ENCODE measurements at places on chromosomes 4 and X. TPM values are rescaled to one million over a fixed set of nuclear protein-coding genes. Genes with fewer than 3 reads are reported as not detected.

GRCh38 chrX:45233531-45233930, 32.9 kb upstream of the DIPK2B start:
- DNase-seq, result no peak
- H3K36me3 ChIP-seq, result no peaks in the 10 kb centered on the region
- H3K27me3 ChIP-seq, result peaks cover 18% of the 10 kb centered on the region
- no peak overlapping the region for H3K4me3 ChIP-seq

GRCh38 chrX:11960031-11960430, 178.2 kb upstream of the FRMPD4 start:
- DNase-seq, result no peak
- no peaks in the 10 kb centered on the region for H3K4me1 ChIP-seq
- H3K27ac ChIP-seq, result no peak overlapping the region
- H3K4me3 ChIP-seq, result no peak overlapping the region

The FAAH2 gene
- 2.2 TPM for total RNA-seq

The TAF7L gene
- not detected for total RNA-seq

The BBS12 gene
- 2.8 TPM for total RNA-seq

DNA sequence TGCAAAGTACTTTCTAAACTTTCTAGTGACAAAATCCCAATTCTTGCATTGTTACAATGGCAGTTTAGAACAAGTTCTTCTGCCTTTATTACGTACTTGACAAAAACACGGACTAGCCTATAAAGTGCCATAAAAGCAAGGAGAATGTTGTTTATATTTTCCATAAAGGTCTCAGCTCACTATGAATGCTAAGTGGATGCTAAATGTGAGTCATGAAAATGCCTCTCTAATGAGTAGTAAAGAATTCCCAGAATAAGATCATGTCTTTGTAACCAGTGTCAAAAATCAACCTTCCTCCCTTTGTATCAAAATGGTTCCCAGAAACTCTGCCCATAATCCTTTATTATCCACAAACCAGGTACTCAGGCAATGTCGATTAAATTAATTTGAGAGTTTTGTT, 539.8 kb upstream of the SLIT2 start:
- no peaks in the 10 kb centered on the region for H3K36me3 ChIP-seq
- H3K27ac ChIP-seq, result no peak overlapping the region
- DNase-seq, result no peak
- H3K4me3 ChIP-seq, result no peak overlapping the region
- no peaks in the 10 kb centered on the region for H3K27me3 ChIP-seq
- no peaks in the 10 kb centered on the region for H3K4me1 ChIP-seq

DNA sequence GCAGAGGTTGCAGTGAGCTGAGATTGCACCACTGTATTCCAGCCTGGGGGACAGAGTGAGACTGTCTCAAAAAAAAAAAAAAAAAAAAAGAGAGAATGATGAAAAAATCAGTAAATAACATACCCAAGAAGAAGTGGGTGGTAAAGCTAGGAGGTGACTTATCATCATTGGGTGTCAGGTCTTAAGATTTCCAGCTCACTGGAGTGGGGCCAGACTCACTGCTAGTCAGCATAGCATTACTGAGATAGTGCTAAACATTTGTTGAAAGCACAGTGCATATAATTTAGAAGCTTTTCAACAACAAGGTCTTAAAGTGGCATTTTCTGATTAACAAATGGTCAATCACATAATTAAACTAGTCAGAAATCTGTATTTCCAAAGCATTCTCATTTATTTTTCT, 221.8 kb upstream of the GYPA start:
- no peak overlapping the region for H3K4me3 ChIP-seq
- H3K27ac ChIP-seq, result no peak overlapping the region
- no peak for DNase-seq
- no peaks in the 10 kb centered on the region for H3K27me3 ChIP-seq
- no peaks in the 10 kb centered on the region for H3K4me1 ChIP-seq

DNA sequence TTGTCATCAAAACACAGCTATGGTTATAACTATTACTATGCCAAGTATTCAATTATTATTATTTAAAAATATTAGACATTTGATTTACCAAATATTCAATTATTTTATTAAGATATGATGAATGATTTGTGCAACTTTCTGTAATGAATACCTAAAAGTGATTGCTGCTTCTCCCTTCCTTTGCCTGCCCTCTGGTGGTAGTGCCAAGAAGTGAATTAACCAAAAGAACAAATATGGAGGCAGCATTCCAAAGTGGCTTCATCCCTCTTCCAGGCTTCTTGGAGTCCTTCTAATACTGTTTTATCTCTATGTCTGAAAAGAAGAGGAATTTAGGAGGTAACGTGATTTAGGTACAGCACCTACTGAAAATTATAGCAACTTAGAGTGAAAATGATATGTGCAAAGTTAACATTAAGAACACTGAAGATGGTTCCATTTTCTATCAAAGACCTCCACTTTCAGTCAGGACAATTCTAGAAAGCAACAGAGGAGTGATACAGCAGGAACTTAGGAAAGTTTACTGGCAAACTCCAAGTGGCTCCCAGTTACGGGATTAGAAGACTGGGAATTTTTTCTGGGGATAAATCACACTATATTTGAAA, 43.0 kb downstream of the ENPEP start:
- H3K27me3 ChIP-seq, result no peaks in the 10 kb centered on the region
- H3K36me3 ChIP-seq, result no peaks in the 10 kb centered on the region
- no peak overlapping the region for H3K4me3 ChIP-seq

The PLXNB3 gene
- total RNA-seq, result 53.5 TPM

The ITIH6 gene
- not detected for total RNA-seq

The MAGEA10 gene
- total RNA-seq, result not detected

GRCh38 chr4:106034220-106034619, 138.9 kb downstream of the NPNT start:
- H3K27me3 ChIP-seq, result no peaks in the 10 kb centered on the region
- H3K4me3 ChIP-seq, result no peak overlapping the region
- no peaks in the 10 kb centered on the region for H3K36me3 ChIP-seq
- no peak overlapping the region for H3K27ac ChIP-seq

- H3K4me1 ChIP-seq, result no peaks in the 10 kb centered on the region
- H3K27me3 ChIP-seq, result no peaks in the 10 kb centered on the region
- DNase-seq, result no peak
- no peak overlapping the region for H3K27ac ChIP-seq
- H3K4me3 ChIP-seq, result no peak overlapping the region
Measured at GRCh38 chr4:111871802-111872201, 273.5 kb upstream of the FAM241A start.

DNA sequence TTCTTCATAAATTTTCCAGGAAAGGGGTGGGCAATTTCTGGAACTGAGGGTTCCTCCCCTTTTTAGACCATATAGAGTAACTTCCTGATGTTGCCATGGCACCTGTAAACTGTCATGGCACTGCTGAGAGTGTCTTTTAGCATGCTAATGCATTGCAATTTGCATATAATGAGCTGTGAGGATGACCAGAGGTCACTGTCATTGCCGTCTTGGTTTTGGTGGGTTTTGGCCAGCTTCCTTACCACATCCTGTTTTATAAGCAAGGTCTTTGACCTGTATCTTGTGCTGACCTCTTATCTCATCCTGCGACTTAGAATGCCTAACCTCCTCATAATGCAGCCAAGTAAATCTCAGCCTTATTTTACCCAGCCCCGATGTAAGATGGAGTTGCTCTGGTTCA, 577.8 kb downstream of the NLGN4X start:
- H3K27ac ChIP-seq, result no peak overlapping the region
- no peak overlapping the region for H3K4me3 ChIP-seq
- no peaks in the 10 kb centered on the region for H3K4me1 ChIP-seq
- no peak for DNase-seq
- H3K27me3 ChIP-seq, result no peaks in the 10 kb centered on the region

The GLRA3 gene
- total RNA-seq, result 0.15 TPM

DNA sequence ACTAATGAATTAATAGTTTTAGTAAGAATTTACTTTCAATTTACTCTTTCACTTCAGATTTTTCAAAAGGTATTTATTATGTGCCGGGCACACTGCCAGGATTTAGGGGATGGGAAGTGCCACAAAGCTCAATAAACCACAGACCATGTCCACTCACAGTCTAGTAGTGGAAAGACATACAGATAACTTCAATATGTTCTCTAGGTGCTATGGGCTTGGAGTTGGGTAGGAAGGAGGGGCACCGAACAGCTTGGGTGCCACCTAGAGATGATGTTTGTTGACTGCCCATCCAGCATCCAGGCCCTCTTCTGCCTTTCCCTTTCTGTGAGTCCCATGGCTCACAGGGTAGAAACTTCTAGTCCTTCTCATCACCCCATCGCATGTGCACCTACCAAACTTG, 17.8 kb downstream of the MFAP3L start:
- no peaks in the 10 kb centered on the region for H3K36me3 ChIP-seq
- no peak overlapping the region for H3K27ac ChIP-seq
- DNase-seq, result no peak
- no peaks in the 10 kb centered on the region for H3K4me1 ChIP-seq
- H3K4me3 ChIP-seq, result no peak overlapping the region

The TCEAL6 gene
- total RNA-seq, result not detected

DNA sequence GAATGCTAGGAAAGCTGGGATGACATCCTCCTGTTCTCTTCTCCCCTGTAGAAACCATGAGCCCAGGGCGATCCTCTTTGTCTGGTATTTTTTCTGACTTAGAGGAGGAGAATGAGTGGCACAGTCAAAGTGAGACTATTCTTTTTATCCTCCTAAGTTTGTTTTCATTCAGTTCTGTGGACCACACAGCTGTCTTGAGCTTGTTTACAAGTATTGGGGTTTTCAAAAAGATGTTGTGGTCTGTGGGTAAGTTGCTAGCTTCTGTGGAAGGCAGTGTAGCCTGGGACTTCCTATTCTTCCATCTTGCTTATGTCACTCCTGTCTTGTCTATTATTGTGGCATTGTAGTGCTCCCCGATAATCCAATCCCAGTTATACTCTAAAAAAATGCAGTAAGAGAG, 223.0 kb downstream of the PAPSS1 start:
- no peaks in the 10 kb centered on the region for H3K36me3 ChIP-seq
- no peak overlapping the region for H3K27ac ChIP-seq
- H3K27me3 ChIP-seq, result no peaks in the 10 kb centered on the region
- H3K4me3 ChIP-seq, result no peak overlapping the region

- no peak overlapping the region for H3K4me3 ChIP-seq
- no peaks in the 10 kb centered on the region for H3K36me3 ChIP-seq
- DNase-seq, result peak; percentile 75
- H3K27ac ChIP-seq, result no peak overlapping the region
- H3K4me1 ChIP-seq, result no peaks in the 10 kb centered on the region
Measured at GRCh38 chrX:31036895-31037294, 34.9 kb downstream of the FTHL17 start.

DNA sequence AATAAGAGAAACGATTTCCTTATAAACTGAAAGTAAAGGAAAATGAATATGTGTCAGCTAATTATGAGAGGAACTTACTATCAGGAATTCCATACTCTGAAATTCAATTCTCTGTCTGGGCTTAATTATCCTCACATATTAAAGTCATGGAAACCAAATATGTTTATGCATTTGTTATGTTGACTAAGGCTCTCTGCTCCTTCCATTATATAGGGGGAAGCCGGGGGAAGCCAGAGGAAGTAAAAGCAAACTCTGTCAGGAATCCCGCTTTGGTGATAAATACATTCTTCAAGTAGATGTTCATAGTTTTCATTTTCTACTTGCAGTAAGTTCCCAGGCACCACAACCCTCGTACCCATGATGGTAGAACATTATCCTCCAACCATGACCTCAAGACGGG, 142.8 kb upstream of the VCX2 start:
- H3K27ac ChIP-seq, result no peak overlapping the region
- no peak overlapping the region for H3K4me3 ChIP-seq
- no peak for DNase-seq
- H3K36me3 ChIP-seq, result no peaks in the 10 kb centered on the region
- no peaks in the 10 kb centered on the region for H3K27me3 ChIP-seq
- H3K4me1 ChIP-seq, result no peaks in the 10 kb centered on the region

DNA sequence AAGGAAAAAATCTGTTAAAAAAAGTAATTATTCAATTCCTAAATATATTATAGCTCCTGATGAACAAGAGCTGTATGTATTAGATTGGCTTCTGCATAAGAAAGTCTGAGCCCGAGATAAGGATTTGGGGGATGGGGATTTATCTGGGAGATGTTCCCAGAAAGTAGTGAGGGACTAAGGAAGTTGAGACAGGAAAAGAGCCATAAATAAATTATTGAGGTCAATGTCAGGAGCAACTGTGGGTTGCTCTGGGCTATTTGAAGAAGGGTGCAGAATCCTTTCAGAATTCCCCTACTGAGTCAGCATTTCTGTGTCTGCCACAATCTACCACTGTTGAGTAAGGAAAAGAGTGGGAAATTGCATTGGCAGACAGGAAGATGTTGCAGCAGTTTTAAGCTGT, 3.1 kb upstream of the TDO2 start:
- no peaks in the 10 kb centered on the region for H3K36me3 ChIP-seq
- no peak for DNase-seq
- peaks cover 10% of the 10 kb centered on the region for H3K4me1 ChIP-seq
- H3K27ac ChIP-seq, result no peak overlapping the region
- H3K27me3 ChIP-seq, result no peaks in the 10 kb centered on the region

The NMU gene
- not detected for total RNA-seq

DNA sequence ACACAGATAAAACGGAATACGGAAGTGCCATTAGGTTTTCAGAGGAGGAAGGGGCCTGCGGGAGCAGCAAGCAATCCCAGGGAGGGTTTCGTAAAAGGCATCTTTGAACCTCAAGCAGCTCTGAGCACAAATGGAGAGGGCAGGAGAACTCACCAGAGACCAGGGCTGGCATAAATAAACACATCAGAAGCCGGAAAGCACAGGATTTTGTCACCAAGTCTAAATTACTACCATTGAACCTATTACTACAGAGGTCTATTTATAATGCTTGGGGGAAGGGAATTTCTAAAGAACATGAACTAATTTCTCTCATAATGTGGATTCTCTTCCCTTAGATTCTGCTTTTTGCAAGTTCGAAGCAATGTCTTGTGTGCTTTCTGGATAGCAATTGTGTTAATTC, 39.6 kb upstream of the MBTPS2 start:
- no peak for DNase-seq
- H3K27ac ChIP-seq, result no peak overlapping the region
- no peak overlapping the region for H3K4me3 ChIP-seq
- H3K36me3 ChIP-seq, result no peaks in the 10 kb centered on the region
- no peaks in the 10 kb centered on the region for H3K4me1 ChIP-seq

The XAGE5 gene
- total RNA-seq, result not detected

GRCh38 chr4:186722796-186723291, 812 bp downstream of the FAT1 start:
- H3K4me1 ChIP-seq, result peaks cover 16% of the 10 kb centered on the region
- peaks cover 46% of the 10 kb centered on the region for H3K27me3 ChIP-seq
- no peak for DNase-seq
- no peaks in the 10 kb centered on the region for H3K36me3 ChIP-seq
- no peak overlapping the region for H3K4me3 ChIP-seq
